ENCODE measurements at places on chromosomes 6 and 20.

DNA sequence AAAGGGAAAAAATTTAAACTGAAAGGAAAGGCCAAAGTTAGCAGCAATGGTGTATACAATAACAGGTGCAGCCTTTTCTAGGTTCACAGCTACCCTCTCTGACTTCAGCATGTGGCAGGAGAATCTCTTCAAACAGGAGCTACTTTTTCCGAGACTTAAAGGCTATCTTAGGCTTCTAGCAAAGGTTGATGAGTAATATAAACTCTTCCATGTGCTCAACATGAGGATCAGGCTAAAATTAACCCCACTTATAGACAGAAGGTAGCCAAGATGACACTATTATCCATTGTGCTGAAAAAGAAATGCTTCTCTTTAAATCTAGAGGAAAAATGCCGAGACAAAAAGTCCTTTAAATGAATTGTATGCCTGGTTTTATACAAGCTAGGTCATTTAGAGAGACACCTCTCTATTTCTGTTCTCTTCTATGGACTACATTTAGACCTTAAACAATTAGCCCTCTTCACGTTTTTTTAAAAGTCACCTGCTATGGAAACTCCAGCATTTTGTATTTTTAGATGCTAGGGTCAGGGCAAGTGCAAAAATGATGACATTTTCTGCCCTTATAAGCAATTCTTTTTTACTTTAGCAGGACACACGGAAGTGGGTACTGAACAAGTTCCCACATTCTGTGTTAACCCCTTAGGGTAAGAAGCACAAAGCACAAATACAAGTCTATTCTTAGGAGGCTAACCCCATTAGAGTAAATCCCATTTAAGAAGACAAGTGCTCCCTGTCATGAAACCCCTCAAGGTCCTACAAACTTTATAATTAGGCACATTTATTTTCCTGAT is 216.8 kb upstream of the CITED2 start:
- no peak for DNase-seq

GRCh38 chr6:101013612-101014195 is 132.6 kb upstream of the ASCC3 start:
- no peak for DNase-seq

DNA sequence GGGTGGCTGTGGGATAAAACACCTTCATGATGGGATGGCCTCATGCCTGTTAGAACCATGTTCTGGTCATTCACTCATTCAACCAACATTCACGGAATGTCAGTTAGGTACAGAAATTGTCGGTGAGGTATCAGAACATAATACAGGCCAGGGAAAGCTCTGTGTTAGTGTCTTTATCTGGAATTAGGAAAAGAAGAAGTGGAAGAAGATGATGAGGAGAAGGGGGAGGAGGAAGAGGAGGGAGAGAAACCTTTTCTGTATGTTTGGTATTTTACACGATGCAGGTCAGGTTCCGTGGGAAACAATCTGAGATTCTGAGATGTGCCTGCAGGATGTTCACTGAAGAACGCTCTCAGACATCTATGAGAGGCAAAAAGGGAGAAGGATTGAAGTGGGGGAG is 5.6 kb downstream of the ADTRP start:
- no peak for DNase-seq

DNA sequence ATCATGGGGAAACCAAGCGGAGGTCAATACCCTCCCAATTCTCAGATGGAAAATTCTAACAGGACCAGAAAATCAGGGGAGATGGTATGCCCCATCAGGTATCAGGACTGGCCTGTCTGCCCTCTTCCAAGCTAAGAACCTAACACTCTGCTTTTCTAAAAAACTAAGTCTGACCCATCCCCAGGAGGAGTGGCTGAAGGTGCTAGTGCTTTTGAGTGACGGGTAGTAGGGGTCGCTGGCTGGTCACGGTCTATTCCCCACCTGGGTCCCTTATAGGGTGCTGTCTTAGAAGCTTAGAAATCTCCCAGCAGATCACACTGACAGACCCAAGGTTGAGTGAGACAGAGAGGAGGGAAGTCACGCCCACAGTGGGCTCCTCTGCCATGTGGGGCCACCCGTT is 9.6 kb downstream of the ABHD16A start:
- no peak for DNase-seq

DNA sequence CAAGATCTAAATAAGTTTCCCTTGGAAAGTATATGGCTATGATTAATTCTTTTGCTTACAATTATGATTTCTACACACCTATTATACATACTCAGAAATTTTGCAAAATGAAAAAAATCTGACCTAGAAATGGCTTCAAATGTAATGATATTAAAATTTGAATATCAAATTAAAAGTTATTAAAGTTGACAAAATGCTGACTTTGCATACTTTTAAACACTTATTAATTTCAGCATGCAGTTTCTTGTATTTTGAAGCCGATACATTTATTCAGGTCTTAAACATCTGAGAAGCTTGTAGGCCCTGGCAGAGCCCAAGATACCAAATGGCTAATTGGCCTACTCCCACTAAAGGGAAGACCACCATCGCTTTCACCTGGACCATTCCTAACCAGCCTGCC is 59.8 kb downstream of the SMLR1 start:
- DNase-seq: no peak

DNA sequence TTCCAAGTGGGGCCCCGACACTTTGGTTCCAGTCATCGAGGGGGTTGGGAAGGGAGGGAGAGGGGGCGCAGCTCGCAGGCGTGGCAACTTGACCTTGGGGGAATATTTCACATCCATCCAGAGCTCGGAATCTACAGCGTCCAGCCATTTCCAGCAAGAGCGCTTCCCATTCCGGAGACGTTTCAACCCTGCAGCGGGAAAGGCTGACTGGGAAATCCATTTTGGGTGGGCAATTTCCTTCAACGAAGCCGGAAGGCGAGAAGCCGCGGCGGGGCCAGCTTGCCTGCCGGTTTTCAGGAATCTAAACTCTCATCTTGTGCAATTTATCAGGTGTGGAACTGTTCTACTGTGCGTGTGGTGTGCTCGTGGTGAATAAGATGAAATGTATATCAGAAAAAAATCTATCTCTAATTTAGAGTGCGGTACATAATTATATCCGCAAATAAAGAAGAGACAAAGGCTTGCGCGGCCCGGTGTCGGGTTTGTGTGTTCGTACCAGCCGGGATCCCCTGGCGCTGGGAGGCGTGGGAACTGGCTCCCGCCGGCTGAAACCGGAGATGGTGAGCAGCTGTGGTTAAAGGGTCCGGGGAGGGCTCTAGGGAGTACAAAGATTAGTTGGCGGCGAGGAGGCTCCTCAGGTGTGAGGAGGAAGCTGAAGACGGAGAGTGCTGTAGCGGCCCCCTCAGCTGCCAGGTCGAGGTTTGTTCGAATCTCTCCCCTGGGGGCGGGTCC is 4.8 kb downstream of the SLC32A1 start:
- no peak for DNase-seq

GRCh38 chr6:159043947-159044346 is 844 bp downstream of the TAGAP start:
- no peak for DNase-seq

DNA sequence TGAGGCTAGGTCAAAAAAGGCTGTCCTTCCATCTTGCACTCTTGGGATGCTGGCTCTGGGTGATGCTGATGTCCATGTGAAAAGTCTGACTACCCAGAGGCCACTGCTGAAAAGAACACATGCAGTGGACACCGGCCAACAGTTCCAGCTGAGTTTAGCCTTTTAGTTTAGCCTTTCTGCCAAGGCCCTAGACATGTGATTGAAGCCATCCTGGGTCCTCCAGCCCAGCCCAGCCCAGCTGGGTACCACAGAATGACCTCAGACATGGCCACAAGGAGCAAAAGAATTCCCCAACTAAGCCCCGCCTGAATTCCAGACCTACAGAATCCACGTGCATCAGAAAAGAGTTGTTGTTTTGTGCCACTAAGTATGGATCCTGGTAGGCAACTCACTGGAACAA is 17.4 kb downstream of the PIGT start:
- DNase-seq: peak; percentile 56

DNA sequence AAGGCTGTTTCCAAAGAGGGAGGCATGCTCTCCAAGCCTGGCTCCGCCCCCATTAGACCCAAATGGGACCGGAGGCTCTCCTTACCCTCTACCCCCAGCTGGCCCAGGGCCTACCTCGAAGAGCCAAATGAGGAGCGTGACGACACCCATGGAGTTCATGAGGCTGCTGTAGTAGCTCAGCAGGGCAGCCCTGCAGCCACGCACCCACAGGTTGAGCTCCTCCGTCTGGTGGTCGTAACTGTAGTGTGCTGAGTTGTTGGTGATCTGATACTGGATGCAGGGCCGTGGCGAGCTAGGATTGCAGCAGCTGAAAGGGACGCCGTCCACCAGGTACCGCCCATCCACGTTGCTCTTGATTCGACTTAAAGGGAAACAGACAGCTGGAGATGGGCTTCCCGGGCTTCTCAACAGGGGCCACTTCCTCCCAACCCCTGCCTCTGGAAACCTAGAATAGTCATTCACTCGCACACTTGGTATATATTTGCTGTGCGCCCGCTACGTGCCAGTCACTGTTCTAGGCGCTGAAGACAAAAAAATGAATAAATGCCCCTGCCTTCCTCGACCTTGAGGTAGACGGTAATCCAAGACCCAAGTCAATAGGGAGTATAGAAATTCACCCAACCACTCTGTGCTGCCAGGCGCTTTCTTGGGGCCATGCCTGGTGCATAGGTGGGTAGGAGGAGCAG is 18.0 kb downstream of the PRPH2 start:
- no peak for DNase-seq

- no peak for DNase-seq
These were observed 330.6 kb upstream of the EPHA7 start for GRCh38 chr6:93749930-93750329.

- no peak for DNase-seq
These were observed 64.8 kb downstream of the HCRTR2 start for GRCh38 chr6:55239099-55239498.

DNA sequence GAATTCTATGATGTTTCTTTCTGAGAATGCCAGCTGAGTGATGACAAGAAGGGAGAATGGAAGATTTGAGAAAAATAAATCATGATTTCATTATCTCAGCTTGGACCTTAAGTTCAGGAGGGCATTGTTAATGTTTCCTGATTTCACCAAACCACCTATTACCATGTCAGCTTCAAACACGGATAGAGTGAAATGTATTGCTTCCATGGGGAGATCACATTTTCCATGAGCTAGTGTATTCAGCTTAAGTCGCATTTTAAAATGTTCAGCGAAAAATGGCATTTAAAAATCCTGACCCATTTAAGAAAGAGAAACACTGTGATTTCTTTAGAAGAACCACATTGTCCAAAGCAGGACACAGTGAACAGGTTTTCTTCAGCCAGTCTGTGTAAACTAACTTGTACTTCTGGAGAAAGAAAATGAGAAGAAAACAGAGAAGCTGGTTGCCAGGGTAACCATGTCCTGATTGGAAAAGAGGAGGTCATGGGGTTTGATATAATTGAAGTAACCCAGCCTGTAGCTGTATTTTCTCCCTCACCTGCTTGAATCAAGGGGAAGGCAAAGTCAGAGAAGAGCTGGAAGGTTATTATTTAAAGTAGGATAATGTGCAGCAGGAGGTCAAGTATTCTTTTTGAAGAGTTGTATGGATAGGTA is 684.1 kb upstream of the NRSN1 start:
- no peak for DNase-seq

- no peak for DNase-seq
These were observed 327.6 kb upstream of the HTR1E start for GRCh38 chr6:86609549-86610388.

DNA sequence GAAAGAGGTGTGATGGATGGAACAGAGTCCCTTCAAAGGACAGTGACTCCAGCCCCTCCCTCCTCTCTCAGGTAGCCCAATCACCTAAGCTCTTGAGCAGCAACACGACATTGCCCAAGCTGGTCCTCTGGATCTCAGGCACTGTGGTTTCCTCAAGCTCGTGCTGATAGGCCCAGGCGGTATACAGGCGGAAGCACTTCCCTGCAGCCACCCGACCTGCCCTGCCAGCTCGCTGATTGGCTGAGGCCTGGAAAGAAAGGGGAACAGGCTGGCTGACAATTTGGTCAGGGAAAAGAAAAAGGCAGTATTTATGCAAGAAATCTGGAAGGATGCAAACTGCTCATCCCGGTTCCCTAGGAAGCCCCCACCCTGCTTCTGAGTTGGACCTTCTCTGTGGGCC is 9.6 kb downstream of the C6orf136 start:
- DNase-seq: no peak

- peak; percentile 80 for DNase-seq
These were observed 68.1 kb downstream of the LRRC1 start for GRCh38 chr6:53862662-53863462.

- DNase-seq: no peak
These were observed 54.3 kb upstream of the PTPN1 start for GRCh38 chr20:50455656-50456451.

DNA sequence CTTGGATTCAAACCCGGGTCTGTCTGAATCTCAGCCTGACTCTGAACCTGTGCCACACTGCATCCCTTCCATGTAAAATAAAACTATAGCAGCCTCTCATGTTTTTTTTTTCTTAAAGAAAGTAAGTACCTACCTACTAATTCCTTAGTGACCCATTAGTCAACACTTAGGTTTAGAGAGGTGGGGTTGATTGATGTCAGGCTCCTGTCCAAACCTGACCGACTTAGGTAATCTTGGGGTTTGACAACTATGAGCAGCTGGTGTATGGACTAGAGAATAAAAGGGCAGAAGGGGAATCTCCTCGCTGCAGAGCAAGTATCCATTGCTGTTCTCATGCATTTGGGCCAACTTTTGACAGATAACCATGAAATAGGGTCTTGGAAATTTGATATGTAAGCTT is 6.5 kb downstream of the NKAIN2 start:
- DNase-seq: no peak

- no peak for DNase-seq
These were observed 20.1 kb upstream of the NCOA3 start for GRCh38 chr20:47481330-47482216.

DNA sequence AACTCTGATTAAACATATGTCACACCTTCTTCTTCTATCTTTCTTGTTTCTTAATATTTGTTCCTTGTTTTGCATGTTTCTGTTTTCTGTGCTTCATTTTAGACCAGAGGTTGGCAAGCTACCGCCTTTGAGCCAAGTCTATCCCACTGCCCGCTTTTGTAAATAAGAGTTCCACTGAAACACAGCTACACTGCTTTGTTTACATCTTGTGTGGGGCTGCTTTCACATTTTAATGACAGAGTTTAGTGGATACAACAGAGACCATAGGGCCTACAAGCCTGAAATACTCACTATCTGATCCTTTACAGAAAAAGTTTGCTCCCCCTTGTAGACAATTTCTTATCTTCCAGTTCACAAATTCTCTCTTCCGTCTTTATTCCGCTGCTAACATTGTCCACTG is 109.4 kb upstream of the SPACA1 start:
- DNase-seq: no peak

- peak; percentile 80 for DNase-seq
These were observed 84.4 kb downstream of the INSM1 start for GRCh38 chr20:20452254-20452676.

GRCh38 chr20:63930971-63931553 is 25.2 kb downstream of the UCKL1 start:
- no peak for DNase-seq

Measured in GM23248 (cell line).